ENCODE measurements at places on chromosomes 3 and 15.

DNA sequence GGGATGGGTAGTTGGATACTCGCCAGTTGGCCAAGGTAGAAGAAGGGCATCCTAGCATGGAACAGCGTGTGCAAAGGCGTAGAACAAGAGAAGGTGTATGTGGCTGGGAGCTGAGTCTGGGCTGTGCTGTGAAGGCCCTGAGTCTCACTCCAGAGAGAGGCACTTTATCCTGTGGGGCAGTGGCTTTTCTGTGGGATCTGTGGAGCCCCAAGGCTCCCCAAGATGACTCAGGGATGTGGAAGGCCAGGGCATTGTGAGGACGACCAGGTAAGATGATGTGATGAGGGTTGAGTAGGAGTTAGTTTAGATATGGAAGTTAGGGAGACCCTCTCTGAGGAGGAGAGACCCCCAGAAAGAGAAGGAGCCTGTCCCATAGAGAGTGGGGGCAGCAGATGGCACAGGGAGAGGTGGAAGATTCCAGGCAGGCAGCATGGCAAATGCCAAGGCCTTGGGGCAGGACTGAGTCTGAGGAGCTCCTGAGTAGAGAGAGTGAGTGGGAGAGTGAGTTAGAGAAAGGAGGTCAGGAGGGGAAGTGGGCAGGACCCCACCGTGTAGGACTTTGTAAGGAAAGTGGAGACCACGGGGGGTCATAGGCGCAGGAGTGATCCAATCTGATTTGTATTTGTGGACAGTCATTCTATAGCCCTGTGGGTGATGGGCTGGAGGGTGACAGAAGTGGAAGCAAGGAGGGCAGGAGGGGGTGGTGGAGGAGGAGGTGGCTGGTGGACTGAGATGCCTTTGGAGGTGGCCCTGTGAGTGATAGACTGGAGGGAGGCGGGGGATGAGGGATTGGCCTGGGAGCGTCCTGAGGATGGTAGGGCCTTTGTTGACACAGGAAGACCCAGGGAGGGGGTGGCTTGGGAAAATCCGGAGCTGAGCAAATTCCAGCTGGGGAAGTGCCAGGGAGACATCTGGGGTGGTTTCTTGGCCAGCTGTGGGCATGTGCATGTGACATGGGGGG lies 50.3 kb downstream of the FBLN2 start:
- no peak for DNase-seq

DNA sequence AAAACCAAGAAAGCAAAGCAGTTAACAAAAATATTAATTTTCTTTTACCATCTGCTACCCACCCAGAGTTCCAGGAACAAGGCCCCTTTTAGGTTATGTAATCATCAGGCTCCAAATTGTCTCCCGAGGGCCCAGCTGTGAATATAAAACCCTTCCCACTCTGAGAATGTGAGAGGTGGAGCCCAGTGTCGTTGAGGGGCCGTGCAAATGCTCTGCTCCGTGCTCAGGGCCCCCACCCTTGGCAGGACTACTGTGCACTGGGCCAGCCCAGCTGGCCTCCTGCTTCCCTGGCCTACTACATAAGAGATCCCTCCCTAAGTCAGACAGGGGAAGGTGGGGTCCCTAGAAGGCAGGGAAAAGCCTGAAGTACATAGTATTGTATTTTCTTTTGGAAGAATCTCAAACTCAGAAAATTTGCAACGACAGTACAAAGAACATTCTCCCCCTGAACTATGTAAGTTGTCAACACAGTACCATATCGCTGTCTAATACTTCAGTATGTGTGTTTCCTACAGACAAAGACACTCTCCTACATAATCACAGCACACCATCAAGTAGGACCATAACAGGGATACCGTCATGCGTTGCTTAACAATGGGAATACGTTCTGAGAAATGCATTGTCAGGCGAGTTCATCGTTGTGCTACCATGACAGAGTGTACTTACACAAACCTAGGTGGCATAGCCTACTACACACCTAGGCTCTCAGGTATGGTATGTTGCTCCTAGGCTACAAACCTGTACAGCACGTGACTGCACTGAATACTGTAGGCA lies 4.4 kb upstream of the CLEC3B start:
- no peak for DNase-seq

GRCh38 chr15:31081588-31082250 lies 19.8 kb downstream of the TRPM1 start:
- no peak for DNase-seq

GRCh38 chr3:179653096-179653797 lies 407 bp downstream of the USP13 start:
- peak; percentile 95 for DNase-seq

GRCh38 chr15:93209690-93210445 lies 120.9 kb upstream of the RGMA start:
- no peak for DNase-seq

Data from lower leg skin (tissue), 4 donors.